ENCODE measurements at places on chromosomes 12 and 14.

- no peak for DNase-seq
These were observed 25.2 kb downstream of the SSH1 start for GRCh38 chr12:108832208-108832607.

DNA sequence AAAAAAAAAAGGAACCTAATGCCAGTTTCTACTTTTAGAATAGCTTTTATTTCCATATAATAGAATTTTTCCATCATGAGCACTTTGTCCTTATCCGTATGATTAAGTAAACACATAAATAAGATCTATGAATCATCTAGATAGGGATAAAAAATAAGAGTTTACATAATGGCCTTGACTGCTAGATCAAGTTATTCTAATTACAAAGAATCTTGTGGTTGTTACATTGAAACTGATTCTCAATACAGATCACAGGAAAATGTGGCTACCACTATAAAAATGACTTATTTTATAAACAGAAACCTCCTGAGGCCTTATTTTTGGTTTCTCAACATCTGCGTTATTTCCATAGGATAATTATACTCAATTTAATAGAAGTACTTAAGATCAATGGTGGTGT, 34.4 kb upstream of the NDUFA12 start:
- DNase-seq, result no peak

DNA sequence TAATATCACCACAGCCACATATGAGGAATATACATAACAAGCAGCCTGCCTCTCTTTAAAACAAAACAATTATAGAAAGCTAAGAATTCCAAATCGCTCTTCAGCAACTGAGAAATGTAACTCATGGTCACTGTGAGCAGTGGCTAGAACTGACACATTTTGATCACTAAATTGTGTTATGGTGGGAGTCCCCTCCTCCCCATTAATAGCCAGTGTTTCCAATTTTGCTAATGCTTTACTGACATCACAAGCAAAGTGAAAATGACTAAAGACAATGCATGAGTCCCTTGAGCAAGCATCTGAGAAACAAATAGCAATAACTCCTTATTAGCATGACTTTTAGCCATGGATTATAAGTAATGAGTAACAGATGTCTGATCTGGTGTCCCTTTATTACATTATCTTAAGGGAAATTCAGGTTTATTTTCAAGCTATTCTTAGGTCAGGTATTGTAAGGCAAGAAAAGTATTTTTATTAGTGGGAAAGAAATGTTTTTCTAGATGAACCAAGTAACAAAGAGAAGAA, 148.3 kb downstream of the KCNH5 start:
- DNase-seq, result no peak

DNA sequence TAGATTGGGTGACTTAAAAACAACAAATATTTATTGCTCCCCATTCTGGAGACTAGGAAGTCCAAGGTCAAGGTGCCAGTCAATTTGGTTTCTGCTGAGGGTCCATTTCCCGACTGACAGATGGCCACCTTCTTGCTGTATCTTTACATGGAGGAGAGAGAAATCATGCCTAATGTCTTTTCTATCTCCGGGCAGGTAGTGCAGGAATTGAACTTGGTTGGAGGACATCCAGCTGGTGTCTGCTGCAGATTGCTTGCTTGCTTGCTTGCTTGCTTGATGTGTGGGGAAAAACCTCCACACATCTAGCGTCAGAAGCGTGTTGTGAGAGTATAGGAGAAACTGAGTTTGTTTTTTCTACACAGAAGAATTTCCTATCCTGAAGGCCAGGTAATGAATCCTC, 561.4 kb downstream of the DIO2 start:
- DNase-seq, result no peak

DNA sequence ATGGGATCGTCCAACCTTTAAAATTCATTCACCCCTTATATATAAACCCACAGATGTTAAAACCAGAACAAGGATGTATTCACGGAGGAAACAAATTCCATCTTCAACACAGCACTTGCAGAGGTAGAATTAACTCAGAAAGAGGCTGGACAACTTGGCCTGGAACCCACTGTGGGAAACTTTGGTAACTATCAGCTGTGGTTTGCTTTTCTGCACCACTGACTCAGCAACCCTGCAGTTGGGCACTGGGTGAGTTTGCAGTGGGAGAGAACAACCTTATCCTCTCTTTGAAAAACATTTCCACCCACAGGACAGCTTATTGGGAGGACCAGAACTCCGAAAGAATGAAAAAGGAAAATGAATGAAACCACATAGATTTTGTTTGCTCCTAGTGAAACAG, 66.3 kb downstream of the ZNF664 start:
- DNase-seq, result no peak

GRCh38 chr14:65783576-65783975, 371.0 kb downstream of the FUT8 start:
- DNase-seq, result no peak
